Melanocyte of skin (primary cell): ENCODE measurements at places on chromosomes 2 and 18. TPM values are rescaled to one million over a fixed set of nuclear protein-coding genes. Genes with fewer than 3 reads are reported as not detected.

Gene VWA3B
- total RNA-seq, result not detected in 2 replicates

Gene NUP35
- 35.0 and 37.0 TPM in 2 replicates for total RNA-seq

Gene MGAT4A
- 1.7 and 5.1 TPM in 2 replicates for total RNA-seq

Gene CFC1B
- total RNA-seq, result not detected in 2 replicates
